ENCODE measurements at places on chromosomes 3 and 15. TPM values are rescaled to one million over a fixed set of nuclear protein-coding genes. Genes with fewer than 3 reads are reported as not detected.
A peak's percentile ranks its signal among the peaks of the same experiment; 100 is the strongest.

Gene NR2E3
- total RNA-seq = not detected

Gene PRTG
- total RNA-seq = 0.06 TPM

GRCh38 chr3:151268267-151269235 lies 9.8 kb downstream of the P2RY14 start:
- peaks cover 7% of the 10 kb centered on the region for H3K4me1 ChIP-seq
- peak overlapping the region; percentile 42 for H3K27ac ChIP-seq
- no peaks in the 10 kb centered on the region for H3K36me3 ChIP-seq
- peak; percentile 11 for DNase-seq
- H3K4me3 ChIP-seq = no peak overlapping the region

Gene GRK7
- 0.15 TPM for total RNA-seq

DNA sequence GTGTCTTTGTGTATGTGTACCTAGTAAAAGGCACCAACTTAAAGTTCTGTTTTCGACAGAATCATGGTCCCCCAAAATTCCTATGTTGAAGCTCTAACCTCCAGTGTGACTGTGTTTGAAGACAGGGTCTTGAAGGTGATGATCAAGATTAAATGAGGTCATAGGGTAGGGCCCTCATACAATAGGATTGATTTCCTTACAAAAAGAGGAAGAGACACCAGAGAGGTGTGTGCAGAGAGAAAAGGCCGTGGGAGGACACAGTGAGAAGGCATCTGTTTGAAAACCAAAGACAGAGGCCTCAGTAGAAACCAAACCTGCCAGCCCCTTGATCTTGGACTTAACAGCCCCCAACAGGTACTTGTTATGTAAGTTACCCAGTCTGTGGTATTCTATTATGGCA lies 52.0 kb upstream of the CORO2B start:
- no peaks in the 10 kb centered on the region for H3K27me3 ChIP-seq
- no peak overlapping the region for H3K27ac ChIP-seq
- no peak for DNase-seq

- H3K4me1 ChIP-seq = no peaks in the 10 kb centered on the region
- no peak for DNase-seq
- peaks cover 94% of the 10 kb centered on the region for H3K36me3 ChIP-seq
- H3K27me3 ChIP-seq = no peaks in the 10 kb centered on the region
Observed at GRCh38 chr3:139355476-139355875, 11.7 kb downstream of the MRPS22 start.

GRCh38 chr3:52036222-52036694 lies 20.1 kb downstream of the DUSP7 start:
- no peak overlapping the region for H3K27ac ChIP-seq
- H3K4me3 ChIP-seq = no peak overlapping the region
- no peak for DNase-seq
- no peaks in the 10 kb centered on the region for H3K36me3 ChIP-seq
- H3K4me1 ChIP-seq = no peaks in the 10 kb centered on the region

- no peaks in the 10 kb centered on the region for H3K36me3 ChIP-seq
- H3K27me3 ChIP-seq = peaks cover 3% of the 10 kb centered on the region
- DNase-seq = no peak
- no peak overlapping the region for H3K4me3 ChIP-seq
- peaks cover 11% of the 10 kb centered on the region for H3K4me1 ChIP-seq
Observed at GRCh38 chr3:43155464-43156121, 49.7 kb upstream of the POMGNT2 start.

Gene PARP15
- total RNA-seq = 74.9 TPM

DNA sequence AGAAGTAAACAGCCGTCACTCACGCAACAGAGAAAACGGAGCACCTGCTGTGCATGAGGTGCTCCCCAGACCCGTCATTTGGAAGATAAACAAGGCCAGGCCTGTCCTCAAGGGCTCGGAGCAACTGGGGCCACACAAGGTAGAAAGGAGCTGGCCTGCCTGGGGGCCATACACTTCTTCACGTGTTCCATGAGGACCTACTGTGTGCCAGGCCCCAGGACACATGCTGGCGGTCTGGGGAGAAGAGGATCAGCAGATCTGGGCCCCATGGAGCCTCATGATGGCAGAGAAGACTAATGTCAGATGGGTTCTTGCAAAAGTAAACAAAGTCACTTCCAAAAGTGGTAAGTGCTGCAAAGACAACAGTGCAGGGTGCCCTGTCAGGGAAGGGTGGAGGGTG lies 14.3 kb downstream of the WNT7A start:
- H3K4me3 ChIP-seq = no peak overlapping the region
- DNase-seq = no peak
- H3K36me3 ChIP-seq = no peaks in the 10 kb centered on the region
- peaks cover 64% of the 10 kb centered on the region for H3K4me1 ChIP-seq
- peak overlapping the region; percentile 97 for H3K27ac ChIP-seq

GRCh38 chr3:40566694-40567093 lies 41.9 kb downstream of the ZNF621 start:
- H3K36me3 ChIP-seq = no peaks in the 10 kb centered on the region
- DNase-seq = no peak
- no peaks in the 10 kb centered on the region for H3K4me1 ChIP-seq
- no peak overlapping the region for H3K4me3 ChIP-seq
- H3K27me3 ChIP-seq = no peaks in the 10 kb centered on the region
- H3K27ac ChIP-seq = no peak overlapping the region

- H3K4me1 ChIP-seq = no peaks in the 10 kb centered on the region
- H3K36me3 ChIP-seq = no peaks in the 10 kb centered on the region
- no peak overlapping the region for H3K27ac ChIP-seq
- no peak overlapping the region for H3K4me3 ChIP-seq
- H3K27me3 ChIP-seq = no peaks in the 10 kb centered on the region
- no peak for DNase-seq
Observed at GRCh38 chr3:97871186-97871585, 49.4 kb downstream of the CRYBG3 start.
